ENCODE measurements at places on chromosomes 4 and X. TPM values are rescaled to one million over a fixed set of nuclear protein-coding genes. Genes with fewer than 3 reads are reported as not detected.

The TTC29 gene
- total RNA-seq: not detected

The PRRG3 gene
- total RNA-seq: 2.9 TPM

The STK32B gene
- 3.4 TPM for total RNA-seq

The VGLL1 gene
- total RNA-seq: not detected

The CDKL5 gene
- total RNA-seq: 3.7 TPM

The CT55 gene
- total RNA-seq: 0.14 TPM

All from neural crest cell (in vitro differentiated cells).